ENCODE measurements at places on chromosomes 7 and 10.

- DNase-seq, result no peak
Observed at GRCh38 chr7:5594616-5595544, 171.2 kb upstream of the TNRC18 start.

GRCh38 chr10:104774234-104774633, 133.1 kb downstream of the SORCS3 start:
- no peak for DNase-seq

GRCh38 chr10:5068274-5068984, 25.8 kb upstream of the AKR1C3 start:
- DNase-seq, result no peak

GRCh38 chr10:129808092-129808983, 155.7 kb downstream of the EBF3 start:
- DNase-seq, result no peak

DNA sequence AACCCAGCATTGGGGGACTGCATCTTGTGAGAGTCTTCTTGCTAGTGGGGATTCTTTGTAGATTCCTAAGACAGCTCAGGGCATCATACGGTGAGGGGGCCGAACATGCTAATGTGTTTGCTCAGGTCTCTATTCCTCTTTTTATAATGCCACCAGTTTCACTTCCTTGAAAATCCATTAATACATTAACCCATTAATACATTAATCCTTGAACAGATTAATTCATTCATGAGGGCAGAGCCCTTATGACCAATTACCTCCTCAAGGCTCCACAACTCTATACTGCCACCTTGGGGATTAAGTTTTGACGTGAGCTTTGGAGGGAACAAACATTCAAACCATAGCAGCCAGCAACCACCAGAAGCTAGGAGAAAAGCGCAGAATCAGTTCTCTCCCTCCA, 67.2 kb upstream of the POT1 start:
- DNase-seq, result no peak

GRCh38 chr7:51817694-51818225, 501.2 kb upstream of the COBL start:
- DNase-seq, result no peak

GRCh38 chr10:63977329-63977923, 456.2 kb downstream of the REEP3 start:
- no peak for DNase-seq

DNA sequence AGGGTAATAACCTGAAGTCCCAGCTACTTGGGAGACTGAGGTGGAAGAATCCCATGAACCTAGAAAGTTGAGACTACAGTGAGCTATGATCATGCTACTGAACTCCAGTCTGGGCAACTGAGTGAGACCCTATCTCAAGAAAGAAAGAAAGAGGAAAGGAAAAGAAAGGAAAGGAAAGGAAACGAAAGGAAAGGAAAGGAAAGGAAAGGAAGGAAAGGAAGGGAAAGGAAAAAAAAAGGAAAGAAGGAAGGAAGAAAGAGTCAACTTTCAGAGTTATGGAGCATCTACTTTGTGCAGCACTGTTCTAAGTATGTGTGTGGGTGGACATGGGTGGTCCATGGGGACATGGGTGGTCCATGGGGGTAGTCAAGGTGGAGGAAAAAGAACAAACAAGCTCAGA, 24.1 kb upstream of the R3HCC1L start:
- no peak for DNase-seq

GRCh38 chr7:99734987-99735386, at the start of gene CYP3A7:
CYP3A7 (minus strand) TSS chr7:99735196; CDS start chr7:99735093, 103 bp downstream.
- DNase-seq, result no peak

- no peak for DNase-seq
Observed at GRCh38 chr10:1274111-1274661, 218.0 kb downstream of the WDR37 start.

GRCh38 chr7:3710122-3710521, 409.1 kb downstream of the SDK1 start:
- DNase-seq, result no peak

DNA sequence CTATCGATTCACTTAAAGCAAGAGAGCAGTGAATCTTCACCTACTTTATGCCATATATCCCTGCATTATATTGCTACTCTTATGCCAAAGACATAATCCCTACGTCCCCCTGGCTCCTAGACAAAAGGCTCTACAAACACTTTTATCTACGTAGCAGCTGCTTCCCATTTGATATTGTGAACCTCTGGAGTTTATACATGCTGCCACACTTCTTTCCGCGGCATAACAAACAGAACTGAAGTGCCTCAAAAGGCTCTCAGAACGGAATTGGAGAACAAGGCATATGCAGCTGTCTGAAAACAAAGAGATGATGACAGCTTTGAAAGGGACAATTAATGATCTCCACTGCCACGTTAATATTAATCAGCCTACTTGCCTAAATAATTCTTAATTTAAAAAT, 985.6 kb upstream of the LRRN3 start:
- no peak for DNase-seq

- no peak for DNase-seq
Observed at GRCh38 chr7:101167645-101168411, 2.5 kb upstream of the VGF start.

DNA sequence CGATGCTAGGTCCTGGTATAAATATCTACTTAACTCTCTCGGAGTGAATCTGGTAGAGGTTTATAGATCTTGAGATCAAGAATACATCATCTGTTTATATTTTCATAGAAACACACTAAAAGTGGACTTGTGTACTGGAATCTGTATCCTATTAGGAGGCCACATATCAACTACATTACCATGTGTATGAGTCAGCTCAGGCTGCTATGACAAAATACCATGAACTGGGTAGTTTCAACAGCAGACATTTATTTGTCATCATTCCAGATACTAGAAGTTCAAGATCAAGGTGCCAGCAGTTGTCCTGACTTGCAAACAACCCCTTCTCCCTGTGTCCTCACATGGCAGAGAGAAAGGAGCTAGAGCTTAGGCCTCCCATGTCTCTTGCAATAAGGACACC, 113.9 kb upstream of the PFKP start:
- no peak for DNase-seq

GRCh38 chr7:113217314-113217713, 99.0 kb upstream of the SMIM30 start:
- no peak for DNase-seq

- no peak for DNase-seq
Observed at GRCh38 chr10:82071231-82071630, 196.2 kb downstream of the NRG3 start.

DNA sequence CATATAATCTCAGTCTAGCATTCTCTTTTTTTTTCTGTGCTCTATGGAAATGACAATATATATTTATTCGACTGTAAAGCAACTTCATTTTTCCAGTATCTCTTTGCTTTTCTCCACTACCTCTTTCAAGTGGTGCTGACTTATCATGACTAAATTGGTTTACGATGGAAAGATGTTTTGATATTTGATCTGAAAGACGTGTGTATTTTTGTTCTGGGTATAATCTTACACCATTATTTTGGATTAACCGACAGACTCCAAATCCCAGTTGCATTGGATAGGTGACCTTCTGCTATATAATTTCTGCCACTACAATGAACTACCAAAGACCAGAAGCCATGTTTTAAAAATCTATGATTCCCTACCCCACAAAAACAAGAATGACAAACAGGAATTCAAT, 380.5 kb upstream of the NFE2L3 start:
- no peak for DNase-seq

DNA sequence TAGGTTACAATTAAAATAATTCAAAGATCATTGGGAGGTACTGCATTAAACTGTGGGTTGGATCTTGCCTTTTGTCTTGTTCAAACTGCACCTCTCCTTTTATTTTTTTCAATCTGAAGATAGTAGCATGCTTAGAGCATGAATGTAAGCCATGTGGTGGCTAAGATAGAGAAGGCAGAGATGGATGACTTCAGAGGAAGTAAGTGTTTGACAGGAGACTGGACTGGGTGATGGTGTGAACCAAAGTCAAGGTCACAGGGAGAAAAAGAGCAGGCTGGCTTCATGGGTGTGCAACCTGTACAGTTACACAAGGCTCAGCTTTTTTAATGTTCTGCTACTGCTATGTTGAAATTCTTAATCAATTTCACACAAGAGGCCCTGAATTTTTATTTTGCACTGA, 85.6 kb downstream of the ZEB1 start:
- no peak for DNase-seq

DNA sequence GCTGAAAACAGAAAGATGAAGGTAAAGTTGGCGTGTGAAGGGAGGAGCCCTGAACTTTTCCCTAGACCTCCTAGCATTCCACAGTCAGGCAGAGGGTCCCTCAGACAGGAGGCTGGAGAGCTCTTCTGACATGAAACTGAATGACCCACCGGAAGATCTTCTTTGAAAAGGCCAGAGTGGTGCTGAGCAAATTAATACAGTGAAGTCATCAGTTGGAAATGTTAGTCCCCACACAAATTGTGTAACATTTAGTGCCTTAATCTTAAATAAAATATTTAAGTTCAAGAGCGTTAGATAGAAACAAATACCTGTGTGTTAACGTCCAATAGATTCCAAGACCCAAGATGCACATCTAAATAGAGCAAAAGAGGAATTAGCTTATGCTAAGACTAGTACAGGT, 49.0 kb upstream of the WNT16 start:
- DNase-seq, result no peak

GRCh38 chr7:135493362-135493761, 16.5 kb downstream of the CNOT4 start:
- no peak for DNase-seq

Data from activated CD4-positive, alpha-beta T cell treated with anti-CD3 and anti-CD28 coated beads for 4 hours (primary cell).